ENCODE measurements at places on chromosomes 11 and 22.
A peak's percentile ranks its signal among the peaks of the same experiment; 100 is the strongest.

GRCh38 chr11:34609850-34610249, 11.0 kb upstream of the EHF start:
- DNase-seq, result no peak

GRCh38 chr22:49241174-49241851, 586.4 kb downstream of the BRD1 start:
- peak; percentile 7 for DNase-seq

GRCh38 chr11:65650547-65651338, 12.0 kb downstream of the RELA start:
- no peak for DNase-seq

- no peak for DNase-seq
Observed at GRCh38 chr11:125621995-125622394, 3.0 kb upstream of the CHEK1 start.

- no peak for DNase-seq
Observed at GRCh38 chr11:73017024-73017751, 124.9 kb downstream of the FCHSD2 start.

DNA sequence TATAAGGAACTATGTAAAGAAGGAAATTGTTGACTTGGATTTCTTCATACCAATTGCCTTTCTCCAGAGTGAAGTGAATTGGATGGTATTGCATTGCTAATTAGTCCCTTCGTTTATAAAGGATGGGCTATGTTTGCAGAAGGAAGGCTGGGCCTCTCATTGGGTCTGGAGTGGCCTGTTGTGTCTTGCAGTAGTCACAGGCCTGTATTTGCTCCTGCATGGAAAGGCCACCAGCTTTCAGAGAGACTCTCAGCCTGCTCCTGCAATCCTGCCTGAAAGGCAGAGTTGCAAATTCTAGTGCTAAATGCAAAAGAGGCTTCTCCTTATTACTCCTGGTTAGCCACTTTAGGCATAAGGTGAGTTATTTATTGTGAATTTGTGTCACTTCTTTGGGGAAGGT, 103.8 kb downstream of the EXT2 start:
- no peak for DNase-seq

GRCh38 chr11:65898656-65899355, 1.4 kb downstream of the FOSL1 start:
- DNase-seq, result no peak

DNA sequence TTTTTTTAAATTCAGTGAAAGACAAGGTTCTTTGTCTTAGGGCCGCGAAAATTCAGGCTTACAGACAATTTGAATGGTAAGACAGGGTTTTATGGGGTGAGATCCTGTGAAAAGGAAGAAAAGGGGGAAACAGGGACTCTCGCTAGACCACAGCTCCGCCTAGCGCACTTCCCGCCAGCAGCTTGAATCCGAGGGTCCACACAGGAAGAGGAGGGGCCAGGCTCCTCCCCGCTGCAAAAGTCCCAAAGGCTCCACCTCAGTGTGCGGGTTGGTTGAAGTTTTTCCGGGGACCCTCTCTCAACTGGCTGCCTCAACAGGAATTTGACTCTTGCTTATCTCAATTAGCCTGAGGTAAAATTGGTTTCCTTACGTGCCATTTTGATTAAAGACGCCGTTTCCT, 950.9 kb upstream of the CNTN5 start:
- DNase-seq, result no peak

DNA sequence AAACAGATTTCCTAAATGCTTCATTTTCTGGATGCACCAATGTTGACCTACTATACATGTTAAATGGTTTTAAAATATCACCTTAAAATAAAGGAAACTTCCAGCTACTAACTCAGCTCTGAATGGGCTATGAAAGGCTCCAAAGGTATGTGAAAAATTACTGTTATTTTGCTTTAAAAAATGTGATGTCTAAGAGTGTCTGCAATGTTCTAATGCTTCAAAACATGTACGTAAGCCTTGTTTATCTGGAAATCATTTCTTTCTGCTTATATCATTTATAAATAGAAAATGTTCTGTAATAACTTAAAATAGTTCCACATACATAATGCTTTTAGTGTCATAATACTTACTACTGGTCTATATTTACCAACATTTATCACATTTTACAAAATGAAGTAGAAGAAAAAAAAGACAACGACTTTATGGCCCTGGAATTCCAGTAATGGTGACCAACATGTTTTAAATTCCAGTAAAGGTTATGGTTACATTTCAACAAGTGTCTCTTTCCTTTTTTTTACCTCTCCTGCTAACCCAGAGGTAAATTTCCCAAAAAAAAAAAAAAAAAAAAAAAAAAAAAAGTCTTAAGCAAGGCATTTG, 2.5 kb downstream of the BDNF start:
- no peak for DNase-seq

DNA sequence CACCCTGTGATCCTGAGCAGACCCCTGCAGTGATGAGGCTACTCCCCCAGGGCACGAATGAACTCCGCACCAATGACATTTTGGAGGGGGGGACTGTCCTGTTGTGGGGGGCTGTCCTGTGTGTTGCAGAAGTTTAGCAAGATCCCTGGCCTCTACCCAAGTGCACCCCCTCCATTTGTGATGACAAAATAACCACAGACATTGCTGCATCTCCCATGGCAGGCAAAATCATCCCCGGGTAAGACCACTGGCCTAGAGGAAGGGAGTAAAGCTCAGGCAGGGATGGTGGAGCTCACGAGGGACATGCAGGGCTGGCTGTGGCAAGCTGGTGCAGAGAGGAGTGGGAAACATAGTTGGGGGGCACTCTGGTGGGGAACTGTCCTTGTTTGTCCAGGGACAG, 40.6 kb downstream of the NECTIN1 start:
- no peak for DNase-seq

GRCh38 chr11:133191931-133192330, 340.4 kb downstream of the OPCML start:
- DNase-seq, result no peak

DNA sequence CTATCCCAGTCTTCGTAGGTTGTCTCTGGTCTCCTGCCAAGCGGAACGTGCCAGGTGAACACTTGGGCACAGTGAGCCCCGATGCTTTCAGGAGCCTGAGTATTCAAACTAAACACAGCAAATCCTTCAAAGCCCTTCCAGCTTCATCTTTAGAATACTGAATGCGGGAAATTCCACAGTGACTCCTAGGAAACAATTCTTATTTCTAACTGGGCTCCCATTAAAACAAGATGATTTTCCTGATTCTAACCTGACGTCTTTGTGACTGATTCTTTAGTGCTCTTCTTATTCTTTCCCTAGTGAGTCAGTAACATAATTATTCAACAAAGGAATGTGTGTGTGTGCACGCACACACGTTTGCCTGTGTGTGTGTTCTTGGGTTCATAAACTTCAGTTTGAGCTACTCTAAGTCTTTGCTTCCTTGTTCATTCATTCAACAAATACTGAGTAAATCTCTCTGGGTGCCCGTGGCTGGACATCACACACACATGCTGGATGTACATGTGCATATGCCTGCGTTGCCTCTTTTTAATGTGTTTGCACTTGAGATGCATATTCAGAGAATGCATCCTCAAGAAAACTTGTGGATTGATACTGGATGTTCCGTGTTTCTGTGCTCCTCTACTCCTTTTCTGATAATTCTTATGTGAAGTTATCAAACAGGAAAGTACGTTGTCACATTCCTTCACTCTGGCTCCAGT, 134.5 kb downstream of the WNT7B start:
- DNase-seq, result no peak

DNA sequence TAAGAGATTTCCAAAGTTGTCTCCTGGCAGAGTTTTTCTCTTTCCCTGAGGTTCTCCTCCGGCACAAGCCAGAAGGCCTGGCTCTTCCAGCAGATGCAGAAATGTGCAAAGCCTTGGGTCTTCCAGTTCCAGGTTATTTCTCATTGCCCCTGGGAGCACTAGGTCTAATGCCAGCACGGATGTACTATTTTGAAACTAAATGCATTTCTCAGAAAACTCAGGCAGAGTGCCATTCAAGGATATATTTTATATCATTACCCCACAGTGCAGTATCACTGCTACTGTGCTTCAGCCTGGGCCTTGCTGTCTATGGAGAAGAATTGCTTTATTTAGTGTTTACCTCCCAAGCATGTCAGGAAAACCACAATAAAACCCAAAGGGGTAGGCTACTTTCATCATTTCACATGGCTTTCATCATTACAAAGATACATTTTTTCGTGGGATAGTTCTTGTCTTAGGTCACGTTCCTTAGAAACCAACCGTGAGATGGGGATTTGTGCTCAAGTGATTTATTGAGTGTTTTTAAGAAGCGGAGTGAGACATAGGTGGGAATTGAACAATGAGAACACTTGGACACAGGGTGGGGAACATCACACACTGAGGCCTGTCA, 22.4 kb upstream of the FZD4 start:
- DNase-seq, result no peak

DNA sequence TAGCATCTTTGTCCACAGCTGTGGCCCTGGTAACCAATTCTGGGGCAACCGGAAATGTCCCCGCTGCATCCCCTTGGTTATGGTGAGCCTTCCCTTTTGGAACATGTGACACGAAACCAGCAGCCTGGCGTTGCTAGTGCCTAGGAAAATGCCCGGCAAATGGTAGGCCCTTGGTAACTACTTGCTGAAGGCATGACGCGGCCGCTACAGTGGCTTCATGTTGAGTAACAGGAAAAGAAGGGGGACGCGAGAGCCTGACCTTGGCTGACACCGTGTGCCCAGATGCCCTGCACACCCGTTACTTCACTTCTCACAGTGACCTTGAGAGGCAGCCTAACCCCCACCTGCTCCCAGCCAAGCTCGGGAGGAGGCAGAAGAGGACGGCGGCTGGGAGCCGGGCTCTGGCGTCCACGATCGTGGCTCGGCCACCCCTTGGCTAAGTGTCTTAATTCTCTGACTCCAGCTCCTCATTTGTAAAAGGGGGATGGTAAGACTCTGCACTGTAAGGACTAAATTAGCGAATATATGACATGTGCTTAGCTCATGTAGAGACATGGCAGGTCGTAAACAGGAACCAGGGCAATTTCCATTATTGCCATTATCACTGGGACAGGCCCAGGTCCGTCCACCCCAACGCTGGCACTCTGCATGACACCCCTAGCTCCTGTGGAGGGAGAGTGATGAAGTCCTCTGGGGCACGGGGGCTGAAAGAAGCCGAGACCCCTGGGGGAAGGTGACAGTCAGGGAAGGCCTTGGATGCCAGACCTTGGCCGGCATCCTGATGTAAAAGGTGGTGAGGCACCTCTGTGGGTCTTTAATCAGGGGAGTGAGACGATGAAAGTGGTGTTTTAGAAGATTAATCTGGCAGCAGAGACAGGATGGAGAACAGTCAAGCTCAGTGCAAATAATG, 18.9 kb downstream of the IFT27 start:
- no peak for DNase-seq

DNA sequence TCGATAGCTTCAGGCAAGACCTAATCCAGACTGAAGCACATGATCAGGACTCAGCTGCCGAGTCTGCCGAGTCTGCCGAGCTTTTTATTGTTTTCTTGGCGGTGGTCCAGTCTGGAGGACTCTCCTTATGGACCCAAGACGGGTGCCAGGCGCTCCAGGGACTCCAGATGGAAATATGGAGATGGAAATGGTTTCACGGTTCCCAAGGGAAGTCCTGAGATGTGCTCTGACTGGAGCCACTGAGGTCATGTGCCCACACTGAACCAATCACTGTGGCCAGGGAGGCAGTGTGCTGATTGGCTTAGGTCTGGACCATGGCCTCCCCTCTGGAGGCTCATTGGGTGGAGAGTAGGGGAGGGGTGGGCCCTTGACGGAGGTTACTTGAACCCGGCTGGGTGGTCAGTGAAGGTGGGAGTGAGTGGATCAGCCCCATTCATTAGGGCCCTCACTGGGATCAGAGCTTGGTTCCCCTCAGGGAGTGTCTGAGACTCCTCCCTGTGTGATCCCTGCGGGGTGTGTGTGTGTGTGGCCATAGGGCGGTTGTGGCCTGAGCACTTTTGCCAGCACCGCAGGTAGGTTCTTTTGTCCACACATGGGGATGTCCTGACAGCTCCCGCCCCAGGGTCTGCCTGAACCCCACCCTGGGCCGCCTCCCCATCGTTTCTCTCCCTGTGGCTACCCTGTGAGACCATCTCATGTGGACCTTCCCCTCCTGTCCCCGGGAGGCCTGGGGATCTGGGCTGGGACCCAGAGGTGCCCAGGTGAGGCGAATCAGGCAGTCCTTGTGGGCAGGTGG, 14.0 kb downstream of the RPS6KA4 start:
- DNase-seq, result no peak

- no peak for DNase-seq
Observed at GRCh38 chr11:15446929-15447328, 332.2 kb downstream of the INSC start.

- no peak for DNase-seq
Observed at GRCh38 chr22:33381531-33382406, 323.6 kb upstream of the SYN3 start.

DNA sequence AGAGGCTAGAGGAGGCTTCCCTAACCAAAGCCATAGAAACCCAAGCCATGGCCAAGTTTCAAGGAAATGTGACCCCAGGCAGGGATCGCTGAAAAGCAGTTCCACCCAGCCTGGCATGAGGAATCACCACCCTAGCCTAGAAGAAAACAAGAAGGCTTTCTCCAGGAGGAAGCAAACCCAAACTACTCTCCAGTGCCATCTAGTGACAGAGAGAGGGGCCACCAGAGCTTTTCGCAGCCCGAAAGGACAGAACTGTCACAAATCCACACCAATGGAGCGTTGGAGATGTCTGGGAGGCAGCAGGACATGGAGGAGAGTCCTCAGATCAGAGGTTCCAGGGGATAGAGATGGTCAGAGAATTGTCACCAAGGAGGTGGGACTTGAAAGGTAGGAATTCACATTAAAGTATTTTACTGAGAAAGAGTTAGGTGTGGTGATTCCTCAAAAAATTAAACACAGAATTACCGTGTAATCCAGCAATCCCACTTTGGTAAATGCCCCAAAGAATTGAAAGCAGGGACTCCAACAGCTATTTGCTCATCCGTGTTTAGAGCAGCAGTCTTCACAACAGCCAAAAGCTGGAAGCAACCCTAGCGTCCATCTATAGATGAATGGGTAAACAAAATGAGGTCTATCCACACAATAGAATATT, 67.3 kb upstream of the NUP50 start:
- DNase-seq, result peak; percentile 85

DNA sequence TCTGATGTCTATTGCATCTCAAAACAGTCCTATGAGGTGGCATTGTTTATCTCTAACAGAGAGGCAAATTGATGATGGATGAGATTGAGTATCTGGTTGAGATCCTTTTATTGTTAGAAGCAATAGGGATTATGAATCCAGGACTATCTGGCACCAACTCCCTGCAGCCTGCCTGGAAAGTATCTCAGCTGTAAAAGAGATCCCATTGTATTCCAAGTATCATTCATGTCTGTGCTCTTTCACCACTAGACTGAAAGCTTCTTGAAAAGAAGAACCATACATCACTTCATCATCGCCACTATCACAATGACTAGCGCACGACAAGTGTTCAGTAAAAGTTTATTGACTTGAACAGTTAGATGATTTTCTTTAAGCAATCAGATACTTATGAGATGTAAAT, 41.9 kb upstream of the PCF11 start:
- no peak for DNase-seq

GRCh38 chr11:68150037-68150436, 28.8 kb upstream of the CHKA start:
- DNase-seq, result no peak

GRCh38 chr11:92387859-92388258, 163.2 kb downstream of the FAT3 start:
- no peak for DNase-seq

- DNase-seq, result no peak
Observed at GRCh38 chr11:45647329-45647728, 18.1 kb downstream of the CHST1 start.

All from D341Med (cell line).